ENCODE measurements at places on chromosomes 6 and 20.

- no peak for DNase-seq
Observed at GRCh38 chr20:36606158-36607066, 833 bp downstream of the RAB5IF start.

DNA sequence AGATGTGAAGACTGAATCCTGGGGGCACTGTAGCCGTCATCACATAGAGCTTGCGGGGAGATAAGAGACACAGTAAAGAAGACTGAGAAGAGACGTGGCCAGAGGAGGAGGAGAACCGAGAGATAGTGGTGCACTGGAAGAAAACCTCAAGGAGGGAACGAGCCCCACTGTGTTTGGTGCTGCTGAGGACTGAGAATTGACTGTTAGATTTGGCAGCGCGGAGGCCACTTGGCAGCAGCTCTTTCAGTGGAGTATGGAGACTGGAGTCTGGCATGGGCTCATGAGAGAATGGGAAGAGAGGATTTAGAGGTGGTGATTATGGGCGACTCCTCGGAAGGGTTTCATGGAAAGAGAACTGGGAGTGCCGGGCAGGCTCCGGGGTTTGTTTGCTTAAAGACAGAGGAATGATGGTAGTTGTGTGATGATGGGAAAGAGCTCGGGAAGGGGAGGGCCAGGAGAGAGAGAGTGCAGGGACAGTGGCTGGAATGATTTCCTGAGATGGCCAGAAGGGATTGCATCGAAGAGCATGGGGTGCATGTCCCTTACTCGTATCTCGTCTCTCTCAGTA is 18.0 kb downstream of the CDYL start:
- DNase-seq = no peak

GRCh38 chr6:30730601-30731435 is 10.7 kb downstream of the TUBB start:
- peak; percentile 85 for DNase-seq

DNA sequence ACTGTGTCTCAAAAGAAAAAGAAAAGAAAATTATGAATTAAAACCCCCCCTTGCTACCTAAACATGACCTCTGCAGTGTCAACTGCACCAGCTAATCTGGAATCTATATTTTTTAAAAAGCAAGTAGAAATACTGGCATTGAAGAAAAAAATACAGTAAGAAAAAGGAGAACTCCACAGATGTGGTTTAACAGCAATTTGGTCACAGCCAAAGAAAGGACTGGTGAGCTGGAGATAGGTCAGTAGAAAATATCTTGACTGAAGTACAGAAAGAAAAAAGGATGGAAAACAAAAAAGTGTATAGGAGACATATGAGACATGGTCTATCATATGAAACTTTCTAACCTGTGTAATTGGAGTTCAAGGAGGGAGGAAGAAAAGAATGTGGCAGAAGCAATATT is 44.1 kb upstream of the ERVFRD-1 start:
- DNase-seq = no peak

- DNase-seq = no peak
Observed at GRCh38 chr20:44448753-44449546, 26.7 kb upstream of the TTPAL start.

DNA sequence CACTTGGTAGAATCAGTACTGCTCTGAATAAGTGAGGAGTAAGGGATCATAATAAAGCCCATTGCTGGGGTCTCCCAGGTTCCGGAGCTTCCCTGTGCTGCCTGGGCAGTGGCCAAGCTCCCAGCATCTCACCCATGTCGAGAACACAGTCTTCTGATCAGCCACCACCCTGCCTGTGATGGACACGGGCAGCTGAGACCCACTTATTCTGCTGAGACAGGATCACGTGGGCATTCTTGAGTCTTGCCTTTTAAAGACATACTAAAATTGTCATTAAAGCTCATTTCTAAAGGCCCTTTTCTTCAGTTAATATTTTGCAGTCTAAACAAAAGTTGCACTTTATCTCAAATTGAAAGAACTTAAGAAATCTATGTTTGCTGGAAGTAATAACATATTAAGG is 42.7 kb upstream of the SLC22A2 start:
- no peak for DNase-seq

- no peak for DNase-seq
Observed at GRCh38 chr6:142118328-142118727, 14.4 kb upstream of the GJE1 start.

- no peak for DNase-seq
Observed at GRCh38 chr20:10655720-10656669, 17.8 kb downstream of the JAG1 start.

DNA sequence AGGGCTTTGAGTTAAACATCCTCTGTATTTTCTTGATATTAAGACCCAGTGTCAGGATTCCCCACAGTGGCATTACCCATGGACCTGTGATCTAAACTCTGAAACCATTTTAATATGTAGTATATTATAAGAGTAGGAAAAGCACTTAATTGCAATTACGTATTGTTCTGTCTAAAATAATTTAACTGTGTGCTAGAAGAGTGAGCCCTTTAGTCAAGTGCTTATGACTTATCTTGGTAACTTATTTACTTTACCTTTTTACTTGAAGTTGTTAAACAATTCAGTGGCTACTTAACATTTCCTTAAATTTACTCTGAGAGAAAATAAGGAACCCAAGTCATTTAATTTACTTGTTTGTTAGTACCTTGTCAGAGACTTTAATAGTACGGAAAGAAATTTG is 173.6 kb downstream of the CDKAL1 start:
- DNase-seq = no peak

DNA sequence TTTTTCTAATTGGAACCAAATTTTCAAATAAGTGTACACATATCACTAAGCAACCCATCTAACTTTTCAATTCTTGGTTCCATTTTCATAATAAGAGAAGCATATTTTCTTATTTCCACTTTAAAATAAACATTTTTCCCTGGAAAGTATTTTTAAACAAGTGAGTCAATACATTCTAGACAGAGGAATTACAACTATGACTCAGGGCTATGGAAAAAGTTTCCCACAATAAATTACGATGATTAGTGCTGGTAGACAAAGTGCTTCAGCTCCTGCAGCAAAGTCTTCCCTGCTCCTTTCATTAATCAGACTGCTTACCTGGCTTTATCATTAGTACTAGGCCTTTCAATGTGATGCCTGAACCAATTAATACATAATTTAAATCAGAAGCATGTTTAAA is 322.5 kb downstream of the HACE1 start:
- no peak for DNase-seq

GRCh38 chr20:12056839-12057238 is 139.1 kb downstream of the BTBD3 start:
- DNase-seq = no peak

DNA sequence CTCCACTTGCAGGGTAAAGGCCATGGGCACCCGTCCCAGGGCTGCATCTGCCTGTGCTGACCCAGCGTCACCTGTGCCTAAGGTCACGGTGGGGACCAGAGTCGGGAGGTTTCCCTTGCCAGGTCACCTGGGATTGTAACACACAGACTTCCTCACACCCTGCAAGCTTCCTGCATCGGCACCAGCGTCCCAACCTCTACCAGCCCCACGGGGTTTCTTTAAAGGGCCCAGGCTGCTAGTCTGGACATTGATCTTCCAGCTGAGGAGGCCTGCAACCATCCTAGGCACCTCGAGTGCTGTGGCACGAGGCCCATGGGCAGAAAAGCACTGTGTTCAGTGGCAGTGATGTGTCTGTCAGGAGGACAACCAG is 12.6 kb downstream of the ACSS1 start:
- DNase-seq = no peak

- DNase-seq = peak; percentile 74
Observed at GRCh38 chr6:108835218-108835850, 12.9 kb upstream of the ARMC2 start.

DNA sequence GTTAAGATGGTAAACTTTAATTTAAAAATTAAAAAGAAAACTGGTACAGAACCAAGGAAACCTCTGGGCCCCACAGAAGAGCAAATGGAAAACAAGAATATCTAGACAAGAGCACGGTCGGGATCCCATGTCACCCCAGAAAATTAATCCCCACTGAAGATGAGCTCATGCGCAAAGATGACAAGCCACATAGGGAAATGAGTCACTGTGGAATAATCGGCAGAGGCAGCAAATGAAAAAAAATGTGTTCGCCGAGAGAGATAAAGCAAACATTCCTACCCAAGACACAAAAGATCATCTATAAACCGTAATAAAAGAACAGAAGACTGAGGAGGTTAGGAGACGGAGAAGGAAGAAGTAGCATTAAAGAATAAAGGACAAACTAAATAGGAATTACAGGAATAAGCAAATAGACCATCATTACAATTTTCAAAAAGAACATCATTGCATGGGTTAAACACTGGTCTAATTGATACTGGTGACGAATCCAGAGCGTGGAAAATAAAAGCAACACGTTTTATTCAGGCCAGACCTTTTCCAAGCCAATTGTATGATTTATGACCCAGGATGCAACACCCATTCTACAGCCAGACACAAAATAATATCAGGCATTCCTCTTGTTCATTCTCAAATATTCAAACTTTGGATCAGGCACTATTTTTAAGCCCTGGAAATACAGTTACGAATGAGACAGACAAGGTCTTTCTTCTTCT is 138.0 kb upstream of the ARID1B start:
- no peak for DNase-seq

Data from activated T-cell treated with anti-CD3 and anti-CD28 coated beads for 48 hours (primary cell).